ENCODE measurements at places on chromosomes 7 and 10.

DNA sequence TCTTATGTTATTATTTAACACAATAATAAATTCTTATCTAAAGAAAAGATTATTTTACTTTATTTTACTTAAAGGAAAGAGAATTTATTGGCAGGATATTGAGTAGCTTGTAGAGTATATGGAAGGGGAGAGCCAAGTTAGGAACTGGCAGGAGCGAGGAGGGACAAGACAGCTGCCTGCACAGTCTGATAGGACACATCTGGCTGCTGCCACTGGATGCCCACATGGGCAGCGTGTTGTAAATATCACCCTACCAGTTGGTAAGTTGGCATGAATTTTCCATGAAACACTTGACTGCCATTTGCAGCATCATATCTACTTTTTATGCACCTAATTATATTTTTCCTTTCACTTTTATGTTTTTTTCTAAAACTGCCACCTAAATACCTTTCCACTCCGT, 19.6 kb downstream of the SRI start:
- no peak for DNase-seq

- no peak for DNase-seq
Observed at GRCh38 chr10:117664288-117664687, 121.7 kb downstream of the EMX2 start.

- DNase-seq = no peak
Observed at GRCh38 chr7:33614357-33615117, 290.8 kb upstream of the BMPER start.

DNA sequence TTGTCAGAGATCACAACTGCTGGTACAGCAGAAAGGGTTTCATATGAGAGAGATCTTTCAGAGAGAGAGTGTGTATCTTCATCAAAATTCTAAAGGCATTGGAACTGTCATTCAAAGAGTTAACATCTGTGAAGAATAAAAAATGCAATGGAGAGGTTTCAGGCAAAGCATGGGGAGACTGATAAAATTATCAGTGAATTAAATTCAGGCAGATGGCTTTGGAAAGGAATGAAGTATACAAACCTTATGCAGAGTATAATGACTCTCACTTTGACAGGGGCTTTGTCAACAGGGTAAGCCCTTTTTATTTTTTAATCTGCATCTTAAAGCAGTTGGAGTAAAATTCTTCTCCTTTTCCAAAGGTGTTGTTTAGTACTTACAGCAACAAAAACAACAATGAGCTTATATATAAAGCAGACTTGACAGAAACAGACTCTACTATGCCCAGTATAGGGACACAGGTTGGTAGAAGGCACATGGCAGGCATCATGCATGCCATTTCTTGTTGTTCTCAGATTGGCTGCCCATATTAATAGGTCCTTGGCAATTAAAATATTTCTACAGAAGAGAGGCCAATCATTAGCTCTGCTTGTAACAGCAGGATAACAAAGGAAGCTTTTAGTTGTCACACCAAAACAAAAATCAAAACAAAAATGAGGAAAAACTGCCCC, 54.9 kb upstream of the NXPH1 start:
- DNase-seq = no peak

DNA sequence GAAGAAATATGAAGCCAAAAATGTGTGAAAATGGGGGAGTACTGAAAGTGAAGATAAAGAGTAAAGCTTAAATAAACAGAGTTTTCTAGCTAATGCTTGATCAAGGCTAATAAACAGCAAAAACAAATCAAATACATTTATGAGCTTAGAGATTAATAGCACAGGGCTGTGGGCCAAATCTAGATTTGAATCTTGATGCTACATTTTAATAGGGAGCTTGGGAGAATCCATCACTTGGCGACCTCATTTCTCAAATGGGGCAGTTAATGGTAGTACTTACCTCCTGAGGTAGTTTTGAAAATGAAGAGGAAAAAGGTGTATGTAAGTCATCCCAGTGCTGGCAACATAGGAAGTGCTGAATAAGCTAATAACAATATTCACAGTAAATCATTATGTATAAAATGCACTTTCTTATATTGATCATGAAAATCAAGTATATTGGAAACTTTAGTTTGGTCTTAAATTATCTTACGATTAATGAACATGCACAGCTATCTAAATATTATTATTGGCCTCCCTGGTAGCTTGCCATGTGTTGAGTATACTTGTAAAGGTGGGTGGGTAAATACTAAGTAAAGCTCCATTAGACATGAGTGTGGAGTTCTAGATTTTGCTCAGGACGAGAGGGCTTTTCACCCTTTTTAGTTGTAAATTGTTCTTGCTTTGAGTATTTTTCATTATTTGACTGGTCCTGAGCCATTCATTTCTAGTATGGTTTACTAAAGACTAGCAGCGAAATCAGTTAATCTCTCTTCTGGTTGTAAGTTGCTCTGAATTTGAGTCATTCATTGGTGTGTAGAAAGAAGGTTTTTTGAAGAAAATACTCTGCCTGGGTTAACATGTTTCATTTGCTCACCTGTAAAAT, 5.1 kb downstream of the BICC1 start:
- DNase-seq = no peak

GRCh38 chr10:4296161-4296560, 511.2 kb upstream of the KLF6 start:
- no peak for DNase-seq

DNA sequence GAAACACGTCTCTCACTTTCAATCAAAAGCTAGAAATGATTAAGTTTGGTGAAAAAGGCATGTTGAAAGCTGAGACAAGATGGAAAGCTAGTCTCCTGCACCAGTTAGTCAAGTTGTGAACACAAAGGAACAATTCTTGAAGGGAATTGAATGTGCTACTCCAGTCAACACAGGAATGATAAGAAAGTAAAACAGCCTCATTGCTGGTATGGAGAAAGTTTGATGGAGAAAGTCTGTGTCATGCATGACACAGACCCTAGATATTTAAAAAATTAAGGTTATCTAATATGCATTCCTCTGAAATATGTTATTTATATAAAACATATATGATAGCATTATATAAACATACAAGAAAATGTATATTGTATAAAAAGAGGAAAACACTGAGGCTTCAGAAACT, 699.4 kb upstream of the FZD8 start:
- DNase-seq = no peak

DNA sequence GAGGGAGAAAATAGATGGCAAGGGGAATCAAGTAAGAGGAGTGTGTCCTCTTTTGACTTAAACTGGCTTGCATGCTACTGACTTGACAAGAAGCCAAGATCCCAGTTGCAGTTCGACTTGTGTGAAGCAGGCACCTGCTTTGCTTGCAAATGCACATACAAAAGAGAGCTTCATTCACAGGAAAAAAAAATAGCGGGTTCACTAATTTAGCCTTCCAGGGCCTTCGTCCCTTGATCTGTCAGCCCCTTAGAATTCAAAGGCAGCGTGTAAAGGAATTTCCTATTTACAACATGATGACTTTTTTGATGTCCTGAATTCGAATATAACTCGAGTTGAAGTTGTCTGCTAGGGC, 192.1 kb downstream of the CELF2 start:
- DNase-seq = no peak

DNA sequence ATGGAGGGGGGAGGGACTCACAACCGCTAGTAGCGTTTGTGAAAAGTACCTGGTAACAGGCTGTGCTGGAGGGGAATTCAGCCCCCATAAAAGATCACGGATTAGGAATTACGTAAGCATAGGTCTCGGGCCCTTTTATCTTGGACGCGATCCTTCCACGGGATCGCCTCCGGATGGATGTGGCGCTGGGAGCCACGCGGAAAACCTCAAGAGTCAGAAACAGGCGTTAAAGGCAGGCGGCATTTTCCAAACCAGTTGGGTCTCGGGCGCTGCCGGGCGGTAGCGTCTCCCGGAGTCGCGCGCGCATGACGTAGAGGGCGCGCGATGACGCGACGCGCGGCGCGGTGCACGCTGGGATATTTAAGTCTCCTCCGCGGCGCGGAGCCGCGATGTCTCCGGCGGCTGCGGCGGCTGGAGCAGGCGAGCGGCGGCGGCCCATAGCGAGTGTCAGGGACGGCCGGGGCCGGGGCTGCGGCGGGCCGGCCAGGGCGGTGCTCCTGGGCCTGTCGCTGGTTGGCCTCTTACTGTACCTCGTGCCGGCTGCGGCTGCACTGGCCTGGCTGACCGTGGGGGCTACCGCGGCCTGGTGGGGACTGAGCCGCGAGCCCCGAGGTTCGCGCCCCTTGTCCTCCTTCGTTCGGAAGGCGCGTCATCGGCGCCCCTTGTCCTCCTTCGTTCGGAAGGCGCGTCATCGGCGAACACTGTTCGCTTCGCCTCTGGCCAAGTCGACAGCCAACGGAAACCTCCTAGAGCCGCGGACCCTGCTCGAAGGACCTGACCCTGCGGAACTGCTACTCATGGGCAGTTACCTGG, at the start of gene POM121:
Gene POM121, plus strand, starts transcription at position 363 of the 813 bp plus-strand sequence. Its CDS starts 27 bp downstream, at position 390.
- DNase-seq = peak; percentile 63

DNA sequence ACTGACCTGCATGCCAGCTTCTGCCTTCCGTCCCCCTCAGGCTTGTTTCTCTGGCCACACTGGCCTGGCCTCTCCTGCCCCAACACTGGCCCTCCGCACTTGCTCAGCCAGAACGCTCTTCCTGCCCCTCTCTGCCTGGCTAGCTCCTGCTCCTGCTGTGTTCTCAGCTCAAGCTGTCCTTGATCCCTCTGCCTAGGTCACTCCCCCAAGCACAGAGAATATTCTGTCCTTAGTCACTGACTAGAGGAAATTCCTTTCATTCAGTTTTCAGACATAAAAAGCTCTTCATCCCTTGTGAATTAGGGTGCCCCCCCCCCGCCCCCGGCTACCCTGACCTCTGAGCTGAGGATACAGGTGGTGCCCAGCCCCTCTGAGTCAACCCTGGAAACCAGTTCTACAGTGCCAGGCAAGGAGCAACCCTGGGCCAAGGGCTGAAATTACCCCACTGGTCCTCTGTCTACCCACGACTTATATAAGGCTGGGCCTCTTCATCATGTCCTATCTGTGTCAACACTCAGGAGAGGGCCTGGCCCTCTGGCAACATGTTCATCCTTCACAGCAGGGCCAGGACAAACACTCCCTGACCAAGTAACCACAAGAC, 6.6 kb upstream of the SGPL1 start:
- DNase-seq = no peak

- no peak for DNase-seq
Observed at GRCh38 chr10:122499491-122499941, 38.2 kb downstream of the HTRA1 start.

- DNase-seq = no peak
Observed at GRCh38 chr10:121655254-121656144, 57.3 kb upstream of the FGFR2 start.

- no peak for DNase-seq
Observed at GRCh38 chr7:83852136-83852535, 203.2 kb upstream of the SEMA3E start.

GRCh38 chr7:35993113-35993512, 159.9 kb upstream of the EEPD1 start:
- no peak for DNase-seq

- DNase-seq = no peak
Observed at GRCh38 chr7:90303241-90303640, 17.9 kb downstream of the FAM237B start.
